ENCODE measurements at places on chromosomes 7 and 10.

DNA sequence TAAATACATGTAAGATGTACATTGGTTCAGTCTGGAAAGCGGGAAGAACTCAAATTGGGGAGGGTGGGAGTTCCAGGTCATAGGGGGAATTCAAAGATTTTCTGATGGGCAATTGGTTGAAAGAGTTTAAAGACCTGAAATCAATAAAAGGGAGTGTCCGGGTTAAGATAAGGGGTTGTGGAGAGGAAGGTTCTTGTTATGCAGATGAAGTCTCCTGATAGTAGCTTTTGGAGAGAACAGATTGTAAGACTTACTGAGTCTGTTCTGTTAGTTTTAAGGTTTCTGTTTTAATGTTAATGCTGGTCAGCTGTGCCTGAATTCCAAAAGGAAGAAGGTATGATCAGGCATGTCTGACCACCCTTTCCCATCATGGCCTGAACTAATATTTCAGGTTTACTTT is 48.8 kb downstream of the SDHAF3 start:
- no peak for DNase-seq

GRCh38 chr7:106071999-106072714 is 40.0 kb downstream of the SYPL1 start:
- no peak for DNase-seq

DNA sequence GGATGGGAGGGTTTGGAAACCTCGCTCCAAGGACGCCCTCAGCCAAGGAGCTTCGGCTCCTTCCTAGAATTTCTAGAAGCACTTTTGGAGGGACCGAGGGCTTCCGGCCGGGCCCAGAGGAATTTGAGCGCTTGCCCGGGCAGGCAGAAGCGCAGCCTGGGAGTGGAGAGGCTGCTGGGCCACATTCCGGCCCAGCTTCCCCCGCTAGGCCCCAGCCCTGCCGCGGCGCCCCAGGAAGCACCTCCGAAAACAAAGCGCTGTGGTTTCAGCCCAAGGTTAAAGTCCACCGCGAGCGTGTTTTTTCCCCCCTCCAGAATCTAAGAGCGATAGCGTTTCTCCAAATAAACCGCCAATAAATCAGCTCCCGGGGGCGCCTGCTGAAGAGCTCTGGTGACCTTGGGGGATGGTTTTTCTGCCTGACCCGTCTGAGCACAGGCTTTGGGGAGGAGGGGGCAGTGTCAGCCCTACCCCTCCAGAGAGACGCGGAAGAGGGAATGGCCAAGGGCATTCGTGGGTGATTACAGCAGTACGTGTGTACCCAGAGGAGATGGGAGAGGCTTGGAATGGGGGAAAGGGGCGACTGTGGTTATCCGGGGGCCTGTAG is 5.7 kb upstream of the TNRC18 start:
- no peak for DNase-seq

GRCh38 chr7:78095549-78095948 is 297.0 kb downstream of the PHTF2 start:
- no peak for DNase-seq

GRCh38 chr7:151306374-151306773 is 35.2 kb upstream of the NUB1 start:
- no peak for DNase-seq

GRCh38 chr7:82839555-82839954 is 323.1 kb downstream of the PCLO start:
- no peak for DNase-seq

Measured in stimulated activated CD8-positive, alpha-beta memory T cell treated with anti-CD3 and anti-CD28 coated beads, Interleukin-4, amount 100 ng/mL, for 24 hours (primary cell).